ENCODE measurements at places on chromosomes 2 and 18.

- DNase-seq: no peak
Measured at GRCh38 chr18:43877616-43878321, 600.5 kb upstream of the SYT4 start.

DNA sequence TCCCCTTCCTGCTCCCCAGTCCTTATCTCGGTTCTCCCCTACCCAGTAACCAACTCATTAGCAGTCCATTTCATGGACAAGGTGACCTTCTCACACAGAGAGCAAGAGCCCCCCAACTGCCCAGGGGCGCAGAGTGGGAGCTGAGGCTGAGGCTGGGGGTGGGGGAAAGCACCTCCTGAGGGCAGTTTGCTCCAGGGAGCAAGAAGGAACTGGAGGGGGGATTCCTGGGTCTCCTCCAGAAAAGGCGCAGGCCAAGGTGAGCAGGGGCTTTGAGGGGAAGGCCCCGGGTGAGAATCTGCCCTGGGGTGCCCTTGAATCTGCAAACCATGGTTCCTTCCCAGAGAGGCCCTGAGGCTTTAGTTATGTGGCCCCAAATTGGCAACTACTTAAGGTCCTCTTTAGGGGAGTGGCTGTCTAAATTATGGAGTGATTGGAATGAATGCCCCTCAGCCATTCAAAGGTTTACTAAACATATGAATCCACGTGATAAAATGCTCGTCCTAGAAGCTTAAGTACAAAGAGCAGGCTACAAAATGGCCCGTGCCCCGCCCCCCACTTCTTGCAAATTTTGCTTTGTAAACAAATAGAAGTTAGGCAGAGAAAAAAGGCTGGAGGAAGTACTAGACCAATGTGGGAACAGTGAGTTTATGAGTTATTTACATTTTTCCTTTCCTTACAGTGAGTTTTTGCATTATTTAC, 123.5 kb upstream of the HS6ST1 start:
- no peak for DNase-seq

- no peak for DNase-seq
Measured at GRCh38 chr2:69306393-69306821, 80.6 kb downstream of the GFPT1 start.

DNA sequence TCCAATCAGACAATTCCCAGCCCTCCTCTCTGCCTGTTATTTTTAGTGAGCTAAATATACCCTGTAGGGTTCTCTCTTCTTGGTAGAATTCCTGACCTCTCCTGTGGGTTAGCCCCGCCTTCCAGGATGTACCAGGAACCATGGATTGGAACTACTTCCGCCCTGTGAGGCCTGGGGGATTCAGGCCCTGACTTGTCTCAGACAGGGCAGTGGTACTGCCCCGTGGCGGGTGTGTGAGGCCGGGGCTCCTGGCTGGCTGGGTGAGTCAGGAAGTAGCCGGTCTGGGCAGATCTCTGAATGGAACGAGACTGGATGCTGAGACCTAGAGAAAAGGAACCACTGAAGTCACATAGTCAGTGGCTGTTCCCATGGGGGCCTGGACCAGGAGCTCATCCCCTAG, 50.5 kb downstream of the DYSF start:
- no peak for DNase-seq

GRCh38 chr18:45254709-45255082, 360.6 kb upstream of the SLC14A2 start:
- DNase-seq: no peak

DNA sequence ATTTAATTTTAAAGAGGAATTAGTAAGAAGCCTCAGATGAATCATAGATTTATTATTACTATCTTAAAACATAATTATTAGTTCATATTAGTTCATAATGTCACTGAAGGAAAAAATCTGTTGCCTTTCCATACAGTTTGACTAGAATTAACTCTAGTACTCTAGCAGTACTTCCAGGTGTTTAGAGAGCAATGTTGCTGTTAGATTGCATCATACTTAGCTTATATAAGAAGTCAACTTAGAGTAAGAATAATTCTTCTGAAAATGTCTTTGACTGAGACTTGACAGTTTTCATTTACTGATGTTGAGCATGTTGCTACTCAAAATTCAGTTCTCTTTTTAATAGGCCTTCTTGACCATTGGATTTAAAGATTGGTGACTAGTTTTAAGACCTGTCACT, 4.7 kb downstream of the RAB3GAP1 start:
- DNase-seq: no peak

GRCh38 chr2:109560265-109560664, 53.5 kb downstream of the SEPTIN10 start:
- no peak for DNase-seq

GRCh38 chr2:69453475-69454129, 16.4 kb upstream of the NFU1 start:
- no peak for DNase-seq

- no peak for DNase-seq
Measured at GRCh38 chr2:40282428-40282827, 169.5 kb downstream of the SLC8A1 start.

DNA sequence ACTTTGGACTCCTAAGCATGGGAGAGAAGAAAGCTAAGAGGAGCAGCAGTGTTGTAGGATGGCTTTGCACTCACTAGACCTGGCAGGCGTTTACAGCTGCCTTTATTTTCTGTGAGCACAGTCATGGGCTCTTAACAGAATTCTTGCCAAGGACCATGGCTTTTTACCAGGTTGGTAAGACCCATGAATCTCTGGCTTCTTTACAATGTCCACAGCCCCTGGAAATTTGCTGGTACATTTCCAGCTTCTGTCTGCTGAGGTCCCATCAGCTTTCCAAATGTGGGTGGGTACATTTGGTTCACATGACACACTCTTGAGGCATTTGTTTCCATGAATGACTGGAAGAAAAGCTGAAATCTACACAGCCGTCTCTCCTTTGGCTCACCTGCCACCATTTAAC, 162.7 kb downstream of the PPP1R1C start:
- no peak for DNase-seq

DNA sequence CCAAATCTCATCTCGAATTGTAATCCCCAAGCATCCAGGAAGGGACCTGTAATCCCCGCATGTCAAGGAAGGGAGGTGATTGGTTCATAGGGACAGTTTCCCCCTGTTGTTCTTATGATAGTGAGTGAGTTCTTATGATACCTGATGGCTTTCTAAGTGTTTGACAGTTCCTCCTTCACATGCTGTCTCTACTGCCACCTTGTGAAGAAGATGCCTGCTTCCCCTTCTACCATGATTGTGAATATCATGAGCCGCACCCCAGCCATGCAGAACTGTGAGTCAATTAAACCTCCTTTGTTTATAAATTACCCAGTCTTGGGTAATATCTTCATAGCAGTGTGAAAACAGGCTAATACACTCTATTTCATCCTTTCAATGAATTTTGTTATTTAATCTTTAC, 446.7 kb downstream of the RNF144A start:
- DNase-seq: no peak

DNA sequence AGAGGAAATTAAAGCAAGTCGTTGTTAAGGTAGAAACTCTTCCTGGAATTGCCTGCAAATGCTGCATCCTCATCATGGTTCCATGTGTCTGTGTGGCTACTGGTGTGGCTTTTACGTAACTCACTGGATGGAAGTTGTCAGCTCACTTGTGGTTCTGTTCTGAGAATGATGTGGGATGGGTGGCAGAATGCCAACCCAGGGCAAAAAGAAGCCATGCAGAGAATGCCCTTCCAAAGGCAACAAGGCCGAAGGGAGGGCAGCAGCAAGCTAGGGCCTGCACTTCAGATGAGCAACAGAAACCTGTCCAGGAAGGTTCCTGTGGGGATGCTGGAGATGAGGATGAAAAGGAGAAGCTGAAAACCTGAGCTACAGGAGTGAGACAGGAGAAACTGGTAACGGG, 10.4 kb upstream of the NAPG start:
- DNase-seq: no peak

GRCh38 chr18:36582988-36583745, 245.6 kb downstream of the TPGS2 start:
- no peak for DNase-seq

DNA sequence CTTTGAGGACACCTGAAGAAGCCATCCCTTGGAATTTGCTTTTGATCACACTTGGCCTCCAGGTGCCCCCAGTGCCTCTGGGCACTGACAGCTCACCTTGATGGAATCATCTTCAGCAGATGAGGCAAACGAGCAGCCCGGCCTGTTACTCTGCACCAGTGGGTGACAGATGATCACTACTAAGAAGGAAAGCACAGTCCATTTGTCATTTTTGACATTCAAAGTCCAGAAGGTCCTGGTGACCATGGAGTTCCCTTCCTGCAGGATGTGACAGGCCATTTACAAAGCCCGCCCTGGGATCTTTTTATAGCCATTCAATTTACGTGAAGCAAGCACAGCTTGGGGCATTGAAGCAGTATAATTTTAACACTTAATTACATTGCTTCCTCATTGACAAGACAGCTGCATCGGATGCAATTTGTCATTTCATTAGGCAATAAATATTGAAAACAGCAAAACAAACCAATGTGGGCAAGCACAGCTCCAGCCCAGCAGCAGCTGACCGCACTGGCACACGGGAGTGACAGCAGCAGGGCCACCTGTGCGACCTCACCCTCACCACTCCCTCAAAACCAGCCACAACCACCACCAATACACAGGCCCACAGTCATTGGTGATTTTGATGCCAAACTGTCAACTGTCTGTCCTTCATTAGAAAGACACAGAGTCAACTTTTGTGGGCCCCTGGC, 76.0 kb upstream of the SLC66A3 start:
- no peak for DNase-seq

DNA sequence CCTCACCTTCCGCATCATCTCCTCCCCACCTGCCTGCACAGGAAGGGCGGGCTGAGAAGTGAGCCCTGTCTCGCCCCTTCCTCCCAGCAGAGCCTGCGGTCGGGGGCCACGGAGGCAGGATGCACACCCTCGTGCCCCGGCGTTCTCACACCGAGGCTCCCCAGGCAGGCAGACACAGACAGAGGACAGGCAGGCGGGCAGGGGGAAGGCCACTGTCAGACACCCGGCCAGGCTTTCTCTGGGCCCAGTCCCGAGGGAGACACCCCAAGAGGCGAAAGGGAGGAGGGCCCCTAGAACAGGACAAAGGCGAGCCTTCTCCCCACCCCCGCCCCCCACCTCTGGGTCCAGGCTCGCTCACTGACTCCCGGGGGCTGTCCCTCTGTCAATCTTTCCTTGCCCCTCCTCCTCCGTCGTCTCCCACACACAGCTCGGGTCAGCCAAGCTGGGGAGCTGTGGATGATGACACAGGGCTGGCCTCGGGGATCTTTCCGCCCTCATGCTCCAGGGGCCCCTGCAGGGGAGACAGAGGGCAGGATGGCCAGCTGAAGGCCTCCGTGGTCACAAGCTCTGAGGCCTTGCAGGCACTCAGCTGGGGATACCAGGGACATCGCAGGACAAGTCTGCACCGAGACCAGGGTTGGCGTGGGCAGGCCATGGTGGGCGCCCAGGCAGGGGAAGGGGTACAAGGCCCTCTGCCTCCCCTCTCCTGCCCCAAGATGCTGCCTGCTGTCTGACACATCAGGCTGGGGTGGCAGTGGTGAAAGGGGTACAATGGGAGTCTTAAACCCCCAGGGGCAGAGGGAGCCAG, 24.9 kb downstream of the BIN1 start:
- DNase-seq: peak; percentile 58

DNA sequence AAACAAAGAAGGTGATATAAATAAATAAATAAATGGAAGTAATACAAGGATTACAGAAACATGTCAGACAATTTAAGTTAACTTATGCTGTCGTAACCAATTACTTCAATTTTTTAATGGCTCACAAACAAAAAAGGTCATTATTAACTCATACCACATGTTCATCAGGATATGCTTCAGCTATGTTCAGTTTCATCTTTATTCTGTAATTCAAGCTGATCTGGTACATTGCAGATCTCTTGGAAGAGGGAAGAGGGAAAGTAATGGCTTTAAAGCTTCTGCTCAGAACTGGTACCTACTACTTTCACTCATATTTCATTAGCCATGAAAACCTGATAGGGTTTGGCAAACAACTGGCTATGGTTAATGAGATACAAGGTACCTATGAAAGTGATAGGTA, 67.6 kb upstream of the ERBB4 start:
- no peak for DNase-seq

GRCh38 chr2:208320686-208321085, 54.6 kb downstream of the PIKFYVE start:
- no peak for DNase-seq

DNA sequence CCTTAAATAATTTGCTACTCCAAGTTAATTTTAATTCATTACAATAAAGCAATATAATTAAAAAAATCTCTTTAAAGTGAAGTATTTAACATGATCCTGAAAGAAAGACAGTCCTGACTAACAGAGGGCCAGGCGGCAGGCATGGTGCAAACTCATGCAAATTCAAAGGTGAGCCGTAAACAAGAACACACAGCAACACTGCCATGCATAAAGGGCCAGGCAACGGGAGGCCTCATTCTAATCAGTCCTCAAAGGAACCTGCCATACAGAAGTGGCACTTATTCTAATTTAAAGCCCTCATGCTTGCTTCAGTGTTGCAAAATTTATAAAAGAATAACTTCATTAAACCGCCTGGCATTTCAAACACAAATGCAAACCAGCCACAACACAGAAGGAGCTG, 277.0 kb downstream of the ZNF521 start:
- DNase-seq: no peak

DNA sequence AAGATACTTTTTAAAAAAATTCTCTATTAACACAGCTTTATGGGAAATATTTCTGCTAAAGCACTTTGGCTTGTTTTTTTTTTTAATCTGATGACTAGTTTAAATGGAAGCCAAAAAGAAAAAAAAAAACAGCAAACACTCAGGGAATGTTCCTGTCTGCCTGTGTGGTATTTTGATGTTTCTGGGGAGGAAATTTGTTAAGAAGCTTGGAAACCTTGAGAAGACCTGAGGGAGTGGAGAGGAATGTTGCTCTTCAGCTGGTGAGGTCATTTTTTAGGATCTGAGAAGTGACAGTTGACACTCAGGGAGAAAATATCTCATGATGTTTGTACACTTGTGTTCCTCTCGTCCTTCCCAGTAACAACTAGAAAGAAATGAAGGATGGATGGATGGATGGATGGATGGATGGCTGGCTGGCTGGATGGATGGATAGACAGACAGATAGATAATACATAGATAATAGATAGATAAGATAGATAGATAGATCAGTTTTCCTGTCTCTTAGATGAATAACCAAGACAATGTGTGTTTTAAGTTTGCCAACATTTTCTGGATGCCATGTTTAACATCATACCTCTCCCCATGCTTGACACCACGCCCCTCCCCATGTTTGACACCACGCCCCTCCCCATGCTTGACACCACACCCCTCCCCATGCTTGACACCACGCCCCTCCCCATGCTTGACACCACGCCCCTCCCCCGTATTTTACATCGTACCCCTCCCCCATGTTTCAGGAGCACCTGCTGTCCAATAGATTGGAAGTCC, 84.8 kb downstream of the CTIF start:
- no peak for DNase-seq

Data from stimulated activated CD4-positive, alpha-beta T cell treated with anti-CD3 and anti-CD28 coated beads, Interleukin-12 subunit alpha, Interleukin-12 subunit beta, amount 100 ng/mL, for 4 hours (primary cell).